ENCODE measurements at places on chromosomes 3 and 15. TPM values are rescaled to one million over a fixed set of nuclear protein-coding genes. Genes with fewer than 3 reads are reported as not detected.

PPCDC gene
- total RNA-seq = 2.4 TPM

ERC2 gene
- total RNA-seq = not detected

AGTR1 gene
- total RNA-seq = 7.4 TPM

SQOR gene
- 174 TPM for total RNA-seq

IQCH gene
- 0.90 TPM for total RNA-seq

GRCh38 chr3:31116651-31117050 is 222.2 kb upstream of the GADL1 start:
- H3K27ac ChIP-seq = no peak overlapping the region
- H3K4me3 ChIP-seq = no peak overlapping the region
- DNase-seq = no peak
- H3K36me3 ChIP-seq = no peaks in the 10 kb centered on the region

DNA sequence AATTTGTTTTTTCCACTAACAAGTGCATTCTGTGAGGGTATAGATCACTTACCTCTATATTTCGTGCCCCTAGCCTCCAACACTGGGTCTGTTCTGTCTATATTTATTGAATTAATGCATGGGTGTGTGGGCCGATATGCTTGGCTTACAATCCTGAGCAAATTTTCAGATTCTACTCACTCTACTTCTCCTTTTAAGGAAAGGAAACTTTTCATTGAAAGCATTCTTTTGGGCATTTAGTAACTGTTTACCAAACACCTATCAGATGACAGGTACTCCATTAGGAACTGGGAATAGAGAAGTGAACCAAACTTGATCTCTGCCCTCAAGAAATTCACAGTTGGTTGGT is 60.5 kb downstream of the TLE3 start:
- no peak overlapping the region for H3K4me3 ChIP-seq
- H3K27ac ChIP-seq = no peak overlapping the region
- DNase-seq = no peak
- peaks cover 15% of the 10 kb centered on the region for H3K27me3 ChIP-seq
- no peaks in the 10 kb centered on the region for H3K36me3 ChIP-seq

DNA sequence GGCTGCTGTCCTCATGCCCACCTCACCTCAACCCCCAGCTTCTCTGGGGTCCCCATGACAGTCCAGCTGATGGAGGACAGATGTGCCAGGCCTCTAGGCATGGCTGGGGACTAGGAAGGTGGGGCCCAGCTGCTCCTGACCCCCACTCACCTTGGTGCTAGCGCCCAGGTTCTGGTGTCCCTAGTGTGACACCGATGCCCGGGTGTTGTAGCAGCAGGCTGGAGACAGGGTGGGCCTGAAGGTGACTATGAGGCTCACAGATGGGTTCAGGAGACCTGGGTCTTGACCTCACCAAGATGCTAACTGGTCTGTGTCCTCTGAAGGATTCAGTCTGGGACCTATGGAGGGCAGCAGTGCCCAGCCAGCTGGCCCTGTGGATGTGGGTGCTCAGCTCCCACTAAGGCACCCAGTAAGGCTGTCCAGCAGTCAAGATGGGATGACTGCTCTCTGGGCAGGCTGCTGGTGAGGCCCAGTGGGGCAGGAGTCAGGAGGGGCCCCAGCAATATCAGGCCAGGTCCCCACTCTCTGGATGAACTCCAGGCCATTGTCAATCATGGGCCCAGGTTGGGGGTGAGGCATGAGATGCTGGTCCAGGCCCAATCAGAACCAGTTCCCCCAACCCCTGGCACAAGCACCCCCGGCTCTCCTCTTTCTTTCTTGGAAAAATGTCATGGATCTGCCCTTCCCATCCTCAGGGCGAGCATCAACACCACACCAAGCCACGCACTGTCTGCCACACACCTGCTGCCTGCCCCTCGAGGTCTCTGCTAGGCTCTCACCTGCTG is 33.0 kb downstream of the ALDH1L1 start:
- no peaks in the 10 kb centered on the region for H3K4me1 ChIP-seq
- peak; percentile 46 for DNase-seq
- H3K36me3 ChIP-seq = no peaks in the 10 kb centered on the region
- H3K4me3 ChIP-seq = no peak overlapping the region

DNA sequence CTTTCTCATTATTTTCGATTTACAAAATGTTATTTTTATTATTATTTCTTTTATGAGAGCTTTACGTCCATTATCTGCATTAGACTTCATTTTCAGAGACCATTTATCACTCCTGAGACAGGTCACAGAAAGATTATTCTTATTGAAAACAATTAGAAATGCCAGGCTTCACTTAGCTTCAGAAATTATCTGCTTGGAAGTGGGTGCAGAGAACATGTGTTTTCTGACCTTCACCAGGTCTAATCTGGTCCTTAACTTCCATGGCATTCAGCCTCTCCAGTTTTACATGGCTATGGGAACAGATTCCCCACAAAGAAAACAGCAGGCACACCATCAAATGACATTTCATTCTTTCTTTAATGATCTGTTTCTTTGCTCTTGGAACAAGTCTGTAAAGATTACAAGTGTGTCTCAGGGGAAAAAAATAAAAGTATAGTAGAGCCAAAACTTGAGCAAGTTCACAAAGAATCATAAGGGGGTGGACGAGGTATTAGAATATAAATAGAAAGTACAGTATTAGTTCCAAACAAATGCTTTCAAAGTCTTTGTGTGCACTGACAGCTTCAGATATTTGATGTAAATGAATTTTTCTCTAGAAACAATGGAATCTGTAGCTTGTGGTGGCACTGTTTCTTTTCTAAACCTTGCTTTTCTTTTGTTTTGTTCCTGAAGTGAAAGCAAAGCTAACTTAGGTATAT is 294.2 kb upstream of the MEIS2 start:
- no peaks in the 10 kb centered on the region for H3K27me3 ChIP-seq
- H3K4me1 ChIP-seq = no peaks in the 10 kb centered on the region
- no peak for DNase-seq
- no peak overlapping the region for H3K4me3 ChIP-seq
- H3K27ac ChIP-seq = no peak overlapping the region

DNA sequence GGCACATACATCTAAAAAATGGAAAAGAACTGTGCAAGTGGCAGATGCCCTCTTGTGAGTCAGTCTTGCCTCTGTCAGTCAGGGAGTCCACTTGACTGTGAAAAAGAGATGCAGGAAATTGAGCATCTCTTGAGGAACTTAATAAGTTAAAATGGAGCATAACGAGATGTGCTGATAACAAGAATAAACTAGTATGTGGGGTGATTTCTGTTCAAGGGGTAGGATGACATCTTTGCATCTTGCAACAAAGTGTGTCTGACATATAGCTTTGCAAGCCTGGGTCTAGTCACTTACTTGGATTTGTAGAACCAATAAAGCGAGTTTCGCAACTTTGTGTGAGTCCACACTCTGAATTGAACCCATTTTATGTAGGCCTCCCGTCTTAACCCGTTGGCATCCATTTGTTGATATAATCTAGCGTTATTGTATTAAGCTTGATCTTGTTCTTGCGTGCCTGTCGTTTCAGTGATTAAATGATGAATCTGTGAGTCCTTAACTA is 2.2 kb downstream of the USP3 start:
- H3K36me3 ChIP-seq = no peaks in the 10 kb centered on the region
- H3K27me3 ChIP-seq = no peaks in the 10 kb centered on the region
- H3K4me3 ChIP-seq = peak overlapping the region; percentile 82
- no peak overlapping the region for H3K27ac ChIP-seq
- peaks cover 56% of the 10 kb centered on the region for H3K4me1 ChIP-seq

DNA sequence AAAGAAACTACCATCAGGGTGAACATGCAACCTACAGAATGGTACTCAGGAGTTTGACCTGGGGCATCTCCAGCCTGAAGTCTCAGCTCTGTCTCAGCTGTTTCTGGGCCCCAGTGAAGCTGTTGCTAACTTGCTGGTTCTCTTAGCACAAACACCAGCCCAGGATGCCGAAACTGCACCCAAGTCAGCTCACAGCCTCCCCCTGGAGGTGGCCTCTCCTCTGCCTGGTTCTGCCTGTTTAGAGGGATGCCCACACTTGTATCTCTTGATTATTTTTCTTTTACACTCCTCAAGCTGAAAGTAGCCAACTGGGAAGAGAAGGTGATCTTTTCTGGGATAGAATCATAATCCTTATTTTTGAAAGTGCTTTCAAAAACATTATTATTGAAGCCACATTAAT is 289.0 kb upstream of the RASGRP1 start:
- no peak overlapping the region for H3K27ac ChIP-seq
- H3K36me3 ChIP-seq = no peaks in the 10 kb centered on the region
- no peak overlapping the region for H3K4me3 ChIP-seq
- H3K4me1 ChIP-seq = no peaks in the 10 kb centered on the region
- DNase-seq = no peak

- no peaks in the 10 kb centered on the region for H3K36me3 ChIP-seq
- H3K4me1 ChIP-seq = peaks cover 84% of the 10 kb centered on the region
- H3K27ac ChIP-seq = peak overlapping the region; percentile 62
- H3K4me3 ChIP-seq = no peak overlapping the region
These were observed 32.6 kb downstream of the PLCL2 start for GRCh38 chr3:16917256-16917935.

DNA sequence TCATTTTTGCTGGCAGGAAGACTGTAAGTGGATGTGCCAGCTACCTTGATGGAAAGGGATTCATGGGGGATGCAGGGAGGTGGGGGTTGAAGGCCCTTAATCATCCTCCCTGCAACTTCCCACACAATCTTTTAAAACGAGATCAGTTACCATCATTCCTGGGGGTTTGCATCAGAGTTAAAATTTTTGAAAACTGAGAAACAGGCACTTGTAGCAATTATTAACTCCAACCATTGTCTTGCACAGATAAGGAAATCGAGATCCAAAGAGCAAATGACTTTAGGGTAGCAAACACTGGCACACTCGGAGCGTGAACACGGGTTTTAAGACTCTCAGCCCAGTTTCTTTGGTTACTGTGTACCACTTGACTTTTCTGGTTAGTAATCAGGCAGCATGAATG is 41.9 kb downstream of the GPD1L start:
- no peak overlapping the region for H3K27ac ChIP-seq
- H3K36me3 ChIP-seq = no peaks in the 10 kb centered on the region
- no peak overlapping the region for H3K4me3 ChIP-seq

DNA sequence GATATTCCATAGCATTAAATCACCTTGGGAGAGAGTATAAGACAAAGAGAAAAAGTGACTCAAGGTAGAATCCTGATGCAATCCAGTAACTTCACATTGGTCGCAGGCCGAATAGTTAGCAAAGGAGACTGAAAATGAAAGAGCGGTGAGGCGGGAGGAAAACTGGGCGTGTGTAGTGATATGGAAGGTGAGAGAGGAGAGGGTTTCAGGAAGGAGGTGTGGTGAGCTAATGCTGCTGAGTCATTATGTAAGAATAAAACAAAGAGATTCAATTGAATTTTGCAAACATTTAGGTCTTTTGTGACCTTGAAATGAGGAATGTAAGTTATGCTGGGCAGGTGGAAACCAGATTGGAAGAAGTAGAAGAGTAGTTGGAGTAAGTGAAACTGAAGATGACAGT is 235.3 kb downstream of the C3orf38 start:
- no peaks in the 10 kb centered on the region for H3K36me3 ChIP-seq
- no peaks in the 10 kb centered on the region for H3K27me3 ChIP-seq
- no peaks in the 10 kb centered on the region for H3K4me1 ChIP-seq
- no peak for DNase-seq
- no peak overlapping the region for H3K27ac ChIP-seq
- no peak overlapping the region for H3K4me3 ChIP-seq

- H3K27ac ChIP-seq = no peak overlapping the region
- no peaks in the 10 kb centered on the region for H3K4me1 ChIP-seq
- H3K27me3 ChIP-seq = no peaks in the 10 kb centered on the region
These were observed 282.4 kb downstream of the ARPP21 start for GRCh38 chr3:35921718-35922117.
